ENCODE measurements at places on chromosomes 11 and 22.
A peak's percentile ranks its signal among the peaks of the same experiment; 100 is the strongest.

GRCh38 chr11:102722821-102723220, 1.9 kb downstream of the MMP8 start:
- no peak for DNase-seq

- no peak for DNase-seq
Measured at GRCh38 chr11:97729546-97730272, 1291.0 kb upstream of the CNTN5 start.

- no peak for DNase-seq
Measured at GRCh38 chr11:133917921-133918607, 38.7 kb downstream of the IGSF9B start.

DNA sequence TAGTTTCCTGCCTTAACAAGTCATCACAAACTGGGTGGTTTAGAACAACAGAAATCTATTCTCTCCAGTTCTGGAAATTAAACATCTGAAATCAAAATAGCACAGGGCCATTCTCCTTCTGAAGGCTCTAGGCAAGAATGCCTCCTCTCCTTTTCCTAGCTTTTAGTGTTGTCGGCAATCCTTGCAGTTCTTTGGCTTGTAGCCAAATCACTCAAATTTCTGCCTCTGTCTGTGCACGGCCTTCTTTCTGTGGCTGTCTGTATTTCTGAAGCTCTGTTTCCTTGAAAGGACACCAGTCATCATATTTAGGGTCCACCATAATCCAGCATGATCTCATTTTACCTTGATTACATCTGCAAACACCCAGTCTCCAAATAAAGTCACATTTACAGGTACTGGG, 795.5 kb downstream of the METTL15 start:
- no peak for DNase-seq

DNA sequence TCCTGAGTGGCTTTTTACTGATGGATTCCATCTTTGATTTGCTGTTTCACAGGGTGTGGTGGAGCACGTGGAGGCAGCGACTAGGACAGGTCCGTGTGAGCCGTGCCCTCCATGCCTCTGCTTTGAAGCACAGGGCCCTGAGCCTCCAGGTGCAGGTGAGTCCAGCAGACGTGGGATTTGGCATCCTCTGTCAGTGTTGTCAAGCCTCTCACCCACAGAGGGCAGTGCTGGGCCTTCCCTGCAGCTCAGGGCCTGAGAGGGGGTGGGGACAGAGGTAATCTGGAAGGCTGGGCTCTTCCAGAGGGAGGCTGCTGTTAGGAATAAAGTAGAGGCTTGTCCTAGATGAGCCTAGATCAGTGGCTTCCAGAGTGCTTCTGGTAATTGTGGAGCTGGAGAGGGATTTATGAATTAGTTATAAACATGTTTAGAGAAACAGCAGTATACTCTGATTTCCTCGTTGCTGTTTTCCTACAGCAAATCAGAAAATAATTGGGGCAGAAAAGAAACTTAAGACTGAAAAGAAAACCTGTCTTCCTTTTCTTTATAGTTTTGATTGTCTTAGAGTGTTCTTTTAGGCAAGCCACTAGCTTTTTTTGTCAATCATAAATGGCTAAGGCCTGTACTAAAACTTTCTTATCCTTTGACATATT, 65.0 kb downstream of the SFI1 start:
- peak; percentile 76 for DNase-seq

DNA sequence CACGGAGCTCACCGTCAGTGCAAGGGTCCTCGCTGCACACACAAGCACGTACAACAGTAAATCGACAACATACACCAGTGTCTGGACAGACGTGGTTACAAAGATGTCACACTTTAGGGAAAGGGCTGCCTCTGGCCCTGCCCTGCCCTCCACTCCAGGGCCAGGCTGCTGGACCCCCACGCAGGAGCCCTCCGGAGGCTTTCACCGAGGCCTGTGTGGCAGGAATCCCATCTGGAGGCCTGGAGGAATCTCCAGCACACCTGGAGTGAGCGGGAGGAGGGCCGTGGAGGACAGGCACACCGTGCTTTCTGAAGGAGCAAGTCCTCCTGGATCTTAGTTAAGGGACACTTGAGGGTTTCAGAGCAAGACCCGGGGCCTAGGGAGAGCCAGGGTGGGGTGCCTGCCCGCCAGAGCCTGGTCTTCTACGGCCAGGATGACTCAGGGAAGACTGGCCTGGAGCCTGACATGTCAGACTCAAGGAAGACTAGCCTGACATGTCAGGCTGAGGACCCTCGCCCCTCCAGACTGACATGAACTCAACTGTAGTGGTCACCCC, 2.1 kb upstream of the PIM3 start:
- no peak for DNase-seq

GRCh38 chr11:76849376-76849775, 11.3 kb upstream of the ACER3 start:
- peak; percentile 28 for DNase-seq

DNA sequence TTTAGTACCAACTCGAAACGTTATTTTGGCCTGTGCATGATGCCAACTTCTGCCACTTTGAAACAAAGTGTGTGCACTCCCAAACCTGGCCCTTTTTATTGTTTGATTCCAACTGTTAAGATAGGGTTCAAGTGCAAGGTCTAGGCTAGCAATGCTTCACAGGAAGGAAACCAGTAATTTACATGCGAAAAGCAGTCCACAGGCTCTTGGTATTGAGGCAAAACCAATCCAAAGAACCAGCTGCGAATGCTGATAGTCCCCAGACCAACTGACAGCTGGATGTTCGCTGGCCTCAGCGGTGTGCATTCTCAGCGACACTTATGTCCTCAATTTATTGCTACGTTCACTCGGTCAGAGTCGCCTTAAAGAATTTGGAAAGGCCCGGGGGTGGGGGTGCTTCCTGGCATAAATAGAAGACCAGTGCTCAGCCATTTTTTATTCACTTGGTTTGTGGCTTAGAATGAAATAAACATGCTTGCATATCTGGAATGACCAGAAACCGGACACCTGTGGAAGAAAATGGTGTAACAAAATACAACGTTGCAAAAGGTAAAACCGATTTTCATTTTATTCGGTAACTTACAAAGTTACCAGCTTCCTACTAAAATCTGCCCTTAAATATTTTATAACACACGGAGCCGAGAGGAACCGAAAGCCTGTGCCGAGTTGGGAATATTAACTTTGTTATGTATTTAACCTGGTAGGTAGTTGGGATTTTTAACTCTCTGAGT, 1.6 kb downstream of the CPT1A start:
- no peak for DNase-seq

- DNase-seq, result peak; percentile 25
Measured at GRCh38 chr11:78244546-78245255, 56.0 kb downstream of the USP35 start.

- no peak for DNase-seq
Measured at GRCh38 chr11:2989006-2989405, 3.1 kb downstream of the NAP1L4 start.

GRCh38 chr11:44767421-44767820, 40.7 kb downstream of the TSPAN18 start:
- DNase-seq, result no peak

DNA sequence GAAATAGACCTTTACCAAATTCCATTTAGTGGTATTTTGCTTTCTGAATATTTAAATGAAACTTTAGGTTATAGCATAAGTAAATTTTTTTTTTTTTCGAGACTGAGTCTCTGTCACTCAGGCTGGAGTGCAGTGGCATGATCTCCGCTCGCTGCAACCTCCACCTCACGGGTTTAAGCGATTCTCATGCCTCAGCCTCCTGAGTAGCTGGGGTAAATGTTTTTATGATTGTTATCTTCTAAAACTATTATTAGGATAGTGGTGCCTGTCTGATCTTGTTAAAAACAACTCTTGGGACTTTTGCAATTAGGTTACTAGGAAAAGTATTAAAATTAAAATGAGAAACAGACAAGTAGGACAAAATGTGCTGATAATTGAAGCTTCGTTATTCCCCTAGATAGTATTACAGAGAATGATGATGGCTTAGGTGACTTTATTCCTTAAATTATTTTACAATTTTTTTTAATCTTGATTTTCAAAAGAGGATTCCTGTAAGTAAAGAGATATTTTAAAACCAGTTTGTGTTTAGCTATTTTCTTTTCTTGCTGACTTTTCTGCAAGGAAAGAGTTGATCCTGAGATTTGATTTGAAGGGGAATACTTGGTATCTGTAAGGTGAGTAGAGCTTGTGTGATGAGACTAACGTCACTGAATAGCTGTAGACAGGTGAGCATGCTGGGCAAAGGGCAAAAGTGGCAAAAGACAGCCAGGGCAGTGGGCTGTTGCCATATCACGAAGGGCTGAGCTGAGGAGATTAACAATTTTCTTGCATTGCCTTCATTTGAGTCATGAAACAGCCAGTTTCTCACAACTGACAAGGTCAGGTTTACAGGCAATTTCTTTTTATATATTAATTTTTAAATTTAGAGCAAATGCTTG, 20.8 kb downstream of the CRKL start:
- DNase-seq, result no peak

GRCh38 chr11:31887180-31887579, 76.1 kb upstream of the PAX6 start:
- DNase-seq, result peak; percentile 12

GRCh38 chr11:125952973-125953372, 7.1 kb downstream of the VSIG10L2 start:
- peak; percentile 56 for DNase-seq

DNA sequence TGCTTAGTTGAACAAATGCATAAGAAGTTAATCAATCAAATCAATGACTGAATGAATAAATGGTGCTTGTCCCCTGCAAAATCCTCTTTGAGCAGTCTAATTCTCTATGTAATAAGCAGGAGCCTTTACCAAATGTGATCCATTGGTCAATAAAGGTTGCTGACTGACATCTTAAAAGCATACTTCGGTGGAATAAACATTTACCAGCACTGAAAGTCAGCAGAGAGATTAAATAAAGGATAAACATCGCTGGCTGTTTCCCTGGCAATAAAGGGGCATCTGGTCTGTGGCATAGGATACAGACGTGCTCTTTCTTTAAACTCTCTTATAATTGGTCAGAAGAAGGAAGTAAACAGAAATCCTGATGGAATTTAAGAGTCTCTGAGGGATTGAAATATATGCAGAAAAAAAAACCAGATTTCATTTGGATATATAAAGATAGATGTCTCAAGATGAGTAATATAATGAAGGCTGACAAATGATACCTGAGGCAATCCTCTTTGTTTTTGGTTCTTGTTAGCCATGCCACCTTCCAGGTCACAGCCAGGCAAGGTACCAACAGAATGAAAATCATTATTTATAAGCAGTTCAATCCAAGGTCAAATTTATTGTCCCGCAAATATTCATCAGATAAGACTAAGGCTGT, 578.4 kb upstream of the CCDC90B start:
- DNase-seq, result peak; percentile 39

DNA sequence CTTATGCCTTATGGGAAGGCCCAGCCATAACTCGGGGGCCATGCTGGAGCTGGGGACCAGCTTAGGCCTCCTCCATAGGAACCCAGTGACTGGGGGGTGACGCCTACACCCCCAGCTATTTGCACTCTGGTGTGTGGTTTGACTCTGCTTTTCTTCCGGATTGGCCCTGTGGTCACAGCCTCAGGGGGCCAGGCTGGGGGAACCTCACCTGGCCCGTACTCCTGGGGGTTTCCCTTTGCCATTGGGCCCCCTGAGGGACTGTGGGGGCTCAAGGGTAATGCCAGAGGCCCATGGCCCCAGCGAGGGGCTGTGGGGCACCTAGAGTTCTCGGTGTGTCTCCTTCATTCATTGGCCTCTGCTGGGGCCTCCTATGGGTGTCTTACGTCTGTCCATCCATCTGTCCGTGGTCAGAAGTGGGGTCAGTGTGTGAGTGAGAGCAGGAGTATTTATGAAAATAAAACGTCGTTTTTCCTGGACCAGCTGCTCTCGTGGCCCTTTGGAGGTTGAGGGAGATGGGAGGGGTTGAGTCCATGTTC, 6.3 kb upstream of the SH3BP1 start:
- no peak for DNase-seq

- no peak for DNase-seq
Measured at GRCh38 chr22:20809538-20810185, 35.7 kb downstream of the SERPIND1 start.

- no peak for DNase-seq
Measured at GRCh38 chr11:78399136-78399535, 18.5 kb downstream of the GAB2 start.

DNA sequence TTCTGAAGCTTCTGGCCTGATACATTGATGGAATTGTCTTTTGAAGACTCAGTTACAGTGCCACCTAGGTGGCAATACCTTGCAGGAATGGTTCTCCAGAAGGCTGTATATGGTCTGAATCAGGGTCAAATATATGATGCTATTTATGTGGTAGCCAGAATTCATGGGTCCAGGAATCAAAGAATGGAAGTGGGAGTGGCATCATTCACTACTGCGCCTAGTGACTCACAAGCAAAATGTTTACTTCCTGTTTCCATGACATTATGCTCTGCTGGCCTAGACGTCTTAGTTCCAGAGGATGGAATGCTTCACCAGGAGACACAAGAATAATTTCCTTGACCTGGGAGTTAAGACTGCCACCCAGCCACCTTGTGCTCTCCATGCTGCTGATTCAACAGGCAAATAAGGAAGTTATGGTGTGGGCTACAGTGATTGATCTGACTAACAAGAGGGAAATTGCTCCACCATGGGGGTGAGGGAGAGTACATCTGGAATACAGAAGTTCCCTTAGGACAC, 491.8 kb downstream of the ETS1 start:
- no peak for DNase-seq

- no peak for DNase-seq
Measured at GRCh38 chr22:36756031-36756430, 19.9 kb downstream of the IFT27 start.

DNA sequence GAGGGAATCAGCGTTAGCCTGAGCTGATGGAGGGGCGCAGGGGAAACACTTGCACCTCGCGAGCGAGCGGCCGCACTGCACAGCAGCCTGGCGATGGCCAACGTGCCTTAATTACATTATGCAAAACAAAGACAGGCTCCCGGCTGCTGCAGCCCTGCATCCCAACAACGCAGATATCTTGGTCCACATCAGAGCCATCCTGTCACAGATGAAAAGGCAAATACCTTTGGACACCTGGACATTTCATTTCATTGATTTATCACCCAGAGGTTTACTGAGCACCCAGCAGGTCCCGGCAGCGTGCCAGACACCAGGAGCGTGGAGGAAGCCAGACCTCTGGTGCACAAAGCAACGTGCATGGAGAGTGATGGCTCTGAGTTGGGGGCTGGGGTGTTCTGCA, 843.0 kb downstream of the TBC1D22A start:
- DNase-seq, result peak; percentile 62

GRCh38 chr11:48122246-48122645, 94.4 kb upstream of the OR4B1 start:
- no peak for DNase-seq
